ENCODE measurements at places on chromosomes 7 and 10.

DNA sequence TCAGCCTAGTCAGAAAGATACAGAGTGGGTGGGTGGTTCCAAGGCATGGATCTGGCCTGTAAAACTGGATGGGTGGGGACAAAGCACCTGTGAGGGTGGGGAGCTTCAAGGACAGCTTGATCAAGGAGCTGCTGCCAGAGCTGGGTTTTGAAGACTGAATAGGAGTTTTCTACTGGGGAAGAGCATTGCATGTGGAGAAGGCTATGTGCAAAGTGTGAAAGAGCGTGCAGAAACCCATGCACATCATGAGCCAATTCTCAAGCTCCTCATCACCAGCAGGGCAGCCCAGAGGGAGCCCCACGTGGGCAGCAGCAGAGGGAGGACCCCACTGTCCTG, 58.6 kb downstream of the PDGFA start:
- no peak for DNase-seq

DNA sequence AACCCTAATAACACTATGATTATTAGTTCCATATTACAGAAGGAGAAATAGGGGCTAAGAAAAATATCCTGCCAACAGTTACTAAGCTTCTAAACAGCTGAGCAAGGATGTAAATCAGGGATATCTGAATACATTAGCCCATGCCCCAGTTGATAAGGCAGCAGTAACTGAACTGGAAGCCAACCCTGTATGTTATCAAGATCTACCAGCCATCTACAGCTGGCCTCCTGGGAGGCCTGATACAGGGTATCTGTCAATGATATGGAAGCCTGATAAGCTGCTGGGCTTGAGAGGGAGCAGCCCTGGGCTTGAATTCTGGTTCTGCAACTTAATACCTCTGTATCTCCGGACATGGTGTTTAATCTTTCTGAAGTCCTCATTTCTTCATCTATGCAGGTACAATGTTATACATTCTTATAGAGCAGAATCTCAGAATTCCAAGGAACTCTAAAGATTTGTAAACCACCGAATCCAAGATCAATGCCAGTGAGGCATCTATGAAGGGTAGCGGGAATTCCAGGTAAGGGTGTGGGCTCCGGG, 37.9 kb upstream of the AFAP1L2 start:
- DNase-seq, result no peak

DNA sequence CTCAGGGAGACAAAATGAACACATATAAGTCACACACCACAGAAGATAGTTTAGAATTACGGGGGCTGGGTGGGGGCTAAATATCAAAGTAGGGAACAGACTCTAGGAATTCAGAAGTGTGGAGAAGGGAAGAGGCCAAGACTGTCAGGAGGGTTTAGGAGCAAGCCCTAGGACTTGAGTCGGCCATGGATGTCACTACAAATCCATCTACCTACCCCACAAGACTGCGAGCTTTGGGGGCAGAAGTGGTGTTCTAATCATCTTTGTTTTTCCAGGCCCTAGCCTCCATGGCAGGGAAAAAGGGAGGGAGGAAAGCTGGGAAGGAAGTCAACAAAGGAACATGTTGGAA, 5.8 kb upstream of the ARHGAP19 start:
- no peak for DNase-seq

GRCh38 chr7:47792521-47793121, 155.6 kb downstream of the PKD1L1 start:
- no peak for DNase-seq

DNA sequence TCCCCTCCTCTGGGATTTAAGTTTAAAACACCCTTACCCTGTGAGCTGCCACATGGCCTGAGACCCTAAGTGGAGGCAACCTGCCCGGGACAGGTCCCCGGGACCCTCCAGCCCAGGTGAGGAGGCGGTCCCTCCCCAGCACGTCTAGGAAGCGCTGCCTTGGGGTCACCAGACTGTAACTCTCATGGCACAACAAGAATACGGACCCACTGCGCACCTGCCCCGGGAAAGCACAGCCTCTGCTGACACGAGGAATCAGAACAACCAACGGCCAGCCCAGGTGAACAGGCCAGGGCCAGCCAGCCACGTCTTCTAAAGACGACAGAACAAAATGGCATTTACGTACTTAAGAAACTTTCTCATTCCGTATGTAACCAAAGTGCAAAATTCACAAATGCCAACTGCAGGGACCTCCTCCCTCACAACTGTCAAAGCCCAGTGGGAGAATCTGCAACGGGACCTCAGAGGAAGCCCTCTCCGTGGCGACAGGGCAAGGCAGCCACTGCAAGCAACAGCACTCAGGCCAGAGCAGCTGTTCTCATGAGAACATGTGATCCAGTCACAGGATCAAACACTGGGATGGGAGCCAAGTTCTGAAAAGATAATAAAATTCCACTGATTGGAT, 208.4 kb downstream of the DIP2C start:
- DNase-seq, result no peak

DNA sequence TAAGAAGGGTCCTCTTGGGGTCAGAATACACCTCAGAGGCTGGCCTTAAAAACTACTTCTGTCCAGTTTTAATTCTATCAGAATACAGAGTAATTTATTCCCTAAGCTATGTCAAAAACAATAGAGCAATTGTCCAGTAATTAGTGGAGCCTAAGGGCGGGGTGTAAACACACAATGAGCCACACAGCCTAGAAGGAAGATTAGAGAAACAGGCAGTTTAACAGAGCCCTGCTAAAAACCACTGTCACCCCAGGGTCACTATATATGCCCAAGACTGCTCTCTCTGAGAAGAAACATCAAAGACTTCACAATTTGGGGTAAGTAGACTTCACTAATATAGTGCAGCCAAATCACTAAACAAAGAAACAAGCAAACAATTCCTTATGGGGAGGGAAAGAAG, 27.2 kb upstream of the WNT2 start:
- DNase-seq, result no peak

DNA sequence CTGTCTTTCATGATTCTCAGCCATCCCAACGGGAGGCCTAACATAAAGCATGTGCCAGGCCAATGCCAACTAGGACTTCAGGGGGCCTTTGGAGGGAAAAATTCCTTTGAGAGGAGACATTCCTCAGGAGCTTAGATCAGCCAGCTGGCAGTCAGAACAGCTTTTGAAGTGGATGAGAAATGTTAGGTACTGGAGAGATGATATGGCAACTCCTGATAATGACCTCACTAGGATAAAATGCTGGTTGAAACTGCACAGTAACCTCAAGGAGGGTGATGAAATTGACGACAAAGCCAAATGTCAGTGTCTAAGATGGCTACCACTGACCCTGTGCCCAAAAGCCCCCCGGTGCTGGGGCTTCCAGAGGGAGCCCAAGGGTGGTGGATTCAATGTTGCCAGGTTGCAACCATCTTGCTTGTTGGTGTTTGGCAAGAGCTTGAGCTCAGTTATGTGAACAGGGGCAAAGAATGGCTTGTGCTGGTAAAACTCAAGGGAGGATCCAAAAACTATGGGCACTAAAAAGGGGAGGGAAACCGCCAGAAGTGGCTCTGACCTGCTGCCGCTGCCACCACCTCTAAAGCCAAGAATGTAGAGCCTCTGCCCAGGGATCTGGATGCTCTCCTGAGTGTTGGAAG, 121.2 kb downstream of the UBE2H start:
- no peak for DNase-seq

GRCh38 chr10:103652599-103653281, 159.2 kb downstream of the NEURL1 start:
- DNase-seq, result no peak

DNA sequence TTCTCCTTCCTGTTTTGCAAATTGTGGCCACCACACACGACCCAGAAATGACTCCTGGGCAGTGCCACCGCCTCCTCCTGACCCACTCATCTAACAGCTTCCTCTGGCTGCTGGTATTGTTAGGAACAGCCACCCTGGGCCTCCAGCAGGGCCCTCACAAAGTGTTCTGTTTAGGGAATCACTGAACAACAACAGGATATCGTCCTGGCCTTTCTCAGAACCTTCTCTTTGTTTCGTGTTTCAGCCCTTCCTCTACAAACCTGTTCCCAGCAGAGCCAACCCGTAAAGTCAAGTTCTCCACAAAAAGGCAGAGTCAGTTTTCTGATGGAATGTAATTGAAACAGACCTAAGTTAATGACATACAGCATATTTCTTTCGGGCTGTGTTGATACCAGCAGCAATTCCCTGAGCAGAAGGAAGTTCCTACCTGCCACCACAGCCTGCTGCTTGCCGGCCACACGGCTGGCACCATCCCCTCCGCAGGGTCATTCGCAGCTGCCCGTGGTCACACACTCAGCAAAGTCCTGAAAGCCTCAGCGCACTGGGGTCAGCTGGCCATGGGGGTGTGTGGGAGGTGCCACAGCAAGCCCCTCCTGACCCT, 91.7 kb upstream of the PITRM1 start:
- no peak for DNase-seq

- DNase-seq, result no peak
Measured at GRCh38 chr7:155188357-155188756, 109.3 kb upstream of the INSIG1 start.

GRCh38 chr10:125300937-125301336, 140.6 kb upstream of the CTBP2 start:
- no peak for DNase-seq

GRCh38 chr10:31524460-31524859, 205.4 kb downstream of the ZEB1 start:
- DNase-seq, result no peak

DNA sequence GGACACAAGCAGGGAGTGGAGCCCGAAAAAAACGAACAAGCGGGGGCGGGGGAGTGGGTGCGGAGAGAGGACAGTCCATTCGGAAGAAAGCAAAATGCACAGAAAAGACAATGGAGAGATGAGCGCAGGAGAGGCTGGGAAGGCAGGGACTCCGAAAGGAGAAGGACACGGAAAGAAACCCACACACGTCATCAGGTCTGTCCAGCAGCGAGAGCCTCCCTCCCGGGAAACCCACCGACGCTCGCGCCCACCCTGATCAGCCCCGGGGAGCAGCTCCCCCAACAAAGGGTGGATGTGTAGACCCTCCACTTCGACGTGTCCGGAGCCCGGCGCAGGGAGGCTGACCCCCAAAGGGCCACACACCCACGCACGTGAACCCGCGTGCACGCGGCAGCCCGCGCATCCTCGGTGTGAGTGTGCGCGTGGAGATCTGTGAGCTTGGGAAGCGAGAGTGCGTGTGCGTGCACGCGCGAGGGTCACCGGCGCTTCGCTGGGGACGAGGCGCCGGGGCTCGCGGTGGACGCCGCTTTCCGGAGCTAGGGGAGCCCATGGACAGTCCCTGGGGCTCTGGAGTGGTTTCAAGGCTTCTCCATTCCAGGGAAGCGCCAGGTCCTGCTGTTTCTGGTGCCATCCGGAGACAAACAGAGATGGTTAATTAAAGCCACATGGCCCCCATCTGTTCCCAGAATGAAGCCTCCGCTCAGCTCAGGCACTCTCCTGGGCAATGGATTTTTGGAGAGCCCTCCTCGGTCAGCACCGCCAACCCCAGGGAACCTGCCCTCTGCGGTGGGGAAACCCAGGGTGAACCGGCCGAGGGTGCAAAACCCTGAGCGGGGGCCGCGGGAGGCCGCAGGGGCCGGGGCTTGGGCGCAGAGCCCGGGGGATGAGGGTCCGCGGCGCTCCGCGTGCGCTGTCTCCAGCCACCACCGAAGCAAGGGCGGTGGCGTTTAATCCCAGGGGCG, 916 bp downstream of the LAMB1 start:
- no peak for DNase-seq

DNA sequence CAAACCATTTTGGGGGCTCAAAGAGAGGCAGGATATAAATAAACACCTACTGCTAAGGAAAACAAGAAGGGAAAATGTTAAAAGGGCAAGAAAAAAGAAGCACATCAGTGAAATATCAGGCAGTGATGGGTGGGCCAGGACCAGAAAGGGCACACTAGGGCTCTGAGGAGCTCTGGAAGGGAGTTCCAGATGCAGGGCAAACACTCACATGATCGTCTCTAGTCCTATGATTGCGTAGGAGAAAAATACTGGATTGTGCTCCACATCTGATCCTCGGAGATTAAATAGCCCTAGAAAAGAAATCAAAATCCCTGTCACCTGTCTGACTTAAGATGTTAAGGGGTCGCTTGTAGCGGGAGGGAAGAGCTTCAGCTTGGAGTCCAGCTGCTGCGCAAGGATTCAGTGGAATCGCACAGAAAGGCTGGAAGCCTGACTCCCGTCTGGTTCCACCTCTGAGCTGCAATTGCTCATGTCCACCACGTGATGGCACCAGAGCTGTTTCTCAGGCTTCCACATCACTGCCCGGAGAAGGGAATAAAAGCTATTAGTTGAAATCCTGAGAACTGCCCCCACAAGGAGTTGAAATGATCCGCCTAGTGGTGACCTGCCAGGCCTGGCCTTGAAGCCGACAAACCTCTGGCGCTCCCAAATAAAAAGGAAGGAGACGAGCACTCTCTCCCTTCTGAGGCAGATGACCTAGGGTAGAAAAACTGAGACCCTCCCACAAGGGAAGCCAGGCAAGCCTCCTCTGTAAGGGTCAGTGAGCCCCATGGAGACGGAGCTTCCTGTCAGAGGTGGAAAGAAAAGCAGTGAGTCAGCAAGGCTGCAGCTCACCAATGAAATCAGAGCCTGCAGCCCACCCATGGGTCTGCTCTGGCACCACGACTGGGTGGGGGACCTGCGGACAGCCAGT, 39.2 kb downstream of the XPNPEP1 start:
- peak; percentile 69 for DNase-seq

DNA sequence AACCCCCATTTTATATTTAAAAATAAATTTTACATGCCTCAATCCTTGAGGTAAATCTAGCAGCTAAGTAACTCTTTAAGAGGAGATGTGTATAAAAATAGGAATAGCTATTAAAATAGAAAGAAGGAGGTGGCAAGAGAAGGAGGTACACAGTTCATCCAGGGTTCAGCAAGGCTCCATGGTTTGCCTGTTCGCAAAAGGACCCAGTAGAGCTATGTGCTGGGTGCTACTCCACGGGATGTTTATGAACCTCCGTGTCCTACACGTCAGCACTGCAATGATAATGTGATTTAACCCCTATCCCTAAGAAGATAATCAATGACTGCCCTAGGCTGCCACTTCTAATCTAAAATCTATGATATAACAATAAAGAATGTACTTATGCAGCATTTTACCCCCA, 926 bp upstream of the DENND11 start:
- DNase-seq, result no peak
